ENCODE measurements at places on chromosomes 1 and 21.

GRCh38 chr21:38847556-38847955 lies 41.8 kb downstream of the ETS2 start:
- no peak for DNase-seq

- no peak for DNase-seq
Observed at GRCh38 chr1:67780637-67781036, 52.6 kb downstream of the GNG12 start.

GRCh38 chr1:27122652-27123051 lies 32.3 kb downstream of the SLC9A1 start:
- DNase-seq = no peak

DNA sequence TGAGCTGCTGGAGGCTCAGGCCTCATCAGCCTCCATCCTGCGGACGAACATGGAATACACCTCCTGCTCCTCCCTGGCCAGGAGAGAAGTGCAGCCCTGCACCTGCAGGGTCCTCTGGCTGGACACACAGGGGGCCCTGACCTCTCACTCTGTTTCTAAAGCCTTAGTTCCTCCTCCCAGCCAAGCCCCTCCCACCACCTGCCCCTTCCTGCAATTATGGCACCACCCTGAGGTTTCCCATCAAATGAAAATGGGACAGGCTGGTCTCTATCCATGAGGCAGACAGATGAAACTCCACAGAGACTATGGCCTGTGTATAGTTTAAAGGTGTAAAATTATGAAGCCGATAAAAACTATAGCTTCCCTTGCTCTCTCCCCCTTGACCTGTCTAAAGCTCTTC lies 42.6 kb downstream of the CACNA1S start:
- no peak for DNase-seq

DNA sequence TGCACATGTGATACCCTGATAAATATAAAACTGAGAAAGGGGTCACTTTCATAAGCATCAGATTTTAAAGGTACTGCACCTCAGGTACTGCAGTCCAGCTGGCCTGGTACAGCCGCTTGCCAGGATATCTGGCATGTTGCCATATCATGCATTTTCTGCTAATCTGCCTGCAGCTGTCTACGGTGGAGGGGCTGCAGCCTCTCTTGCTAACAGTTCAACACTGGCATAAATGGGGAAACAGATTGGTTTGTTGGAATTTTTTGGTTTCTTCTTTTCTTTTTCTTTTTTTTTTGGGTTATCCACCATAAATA lies 71.5 kb downstream of the MIS18A start:
- DNase-seq = no peak

GRCh38 chr21:44391345-44392091 lies 38.1 kb downstream of the TRPM2 start:
- DNase-seq = no peak

GRCh38 chr1:25095635-25096200 lies 136.6 kb downstream of the SYF2 start:
- DNase-seq = no peak

GRCh38 chr21:41801321-41802197 lies 34.7 kb upstream of the RIPK4 start:
- no peak for DNase-seq

DNA sequence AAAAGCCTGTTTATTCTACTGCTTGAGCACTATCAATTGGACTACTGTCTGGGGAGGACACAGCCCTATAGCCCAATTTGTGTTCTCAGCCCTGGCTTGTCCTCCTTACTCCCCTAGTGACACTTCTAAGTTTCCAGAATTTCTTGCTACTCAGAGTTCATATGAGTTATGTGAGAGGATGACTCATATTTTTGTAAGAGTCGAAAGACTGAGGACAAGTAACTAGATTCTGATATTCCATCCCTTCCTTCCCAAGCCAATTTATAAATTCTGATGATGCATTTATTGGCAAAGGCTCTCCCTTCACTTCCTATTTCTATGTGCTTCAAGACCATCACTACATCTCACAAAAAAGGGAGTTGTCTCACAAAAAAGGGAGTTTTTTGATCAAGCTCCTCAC lies 422.2 kb upstream of the DEPDC1 start:
- DNase-seq = no peak

- DNase-seq = peak; percentile 7
Observed at GRCh38 chr1:201085902-201086735, 26.1 kb downstream of the CACNA1S start.

GRCh38 chr21:27570306-27570868 lies 603.5 kb upstream of the ADAMTS5 start:
- DNase-seq = no peak

GRCh38 chr1:12220890-12221289 lies 8.9 kb upstream of the VPS13D start:
- DNase-seq = no peak
